ENCODE measurements at places on chromosomes 16 and 17.
A peak's percentile ranks its signal among the peaks of the same experiment; 100 is the strongest.

- DNase-seq: no peak
Observed at GRCh38 chr16:87733190-87733589, 32.6 kb downstream of the KLHDC4 start.

GRCh38 chr16:17368951-17369350 is 101.8 kb downstream of the XYLT1 start:
- DNase-seq: no peak

- no peak for DNase-seq
Observed at GRCh38 chr16:73717266-73717974, 579.2 kb upstream of the PSMD7 start.

DNA sequence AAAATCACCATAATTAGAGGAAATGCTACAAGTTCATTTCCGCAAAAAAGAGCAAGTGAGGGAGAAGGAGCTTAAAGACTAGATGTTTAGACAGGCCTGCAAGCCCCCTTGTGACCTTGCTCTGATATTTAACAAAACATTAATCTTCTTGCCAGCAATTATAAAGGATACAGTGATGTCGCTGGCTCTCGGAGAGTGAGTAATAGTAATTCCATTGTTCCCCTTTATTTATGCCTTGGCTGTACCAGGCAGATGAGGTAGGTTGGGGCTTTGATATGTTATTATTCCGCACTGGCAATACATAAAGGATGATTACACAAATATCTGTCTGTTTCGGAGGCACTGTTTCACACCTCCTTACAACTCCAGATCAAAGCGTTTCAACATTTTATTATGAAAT is 204.8 kb upstream of the SALL1 start:
- no peak for DNase-seq

GRCh38 chr17:76888661-76889060 is 20.5 kb downstream of the MGAT5B start:
- no peak for DNase-seq

DNA sequence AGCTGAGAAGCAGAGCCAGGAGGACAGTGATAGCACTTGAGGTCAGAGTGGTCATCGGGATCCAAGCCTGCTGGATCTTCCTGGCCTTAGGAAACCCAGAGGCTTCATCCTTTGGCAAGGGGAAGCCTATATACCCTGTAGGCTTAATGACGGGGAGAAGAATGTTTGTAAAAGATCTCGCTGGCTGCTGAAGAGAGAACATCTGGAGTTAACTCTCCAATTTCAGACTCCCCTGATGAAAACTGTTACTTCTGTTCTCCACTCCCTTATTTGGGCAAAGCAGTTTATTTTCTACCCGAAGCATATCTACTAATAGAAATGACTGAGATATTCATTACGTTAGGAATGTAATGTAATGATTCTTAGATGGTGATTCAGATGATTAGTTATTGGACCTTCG is 487.0 kb downstream of the CDH13 start:
- no peak for DNase-seq

DNA sequence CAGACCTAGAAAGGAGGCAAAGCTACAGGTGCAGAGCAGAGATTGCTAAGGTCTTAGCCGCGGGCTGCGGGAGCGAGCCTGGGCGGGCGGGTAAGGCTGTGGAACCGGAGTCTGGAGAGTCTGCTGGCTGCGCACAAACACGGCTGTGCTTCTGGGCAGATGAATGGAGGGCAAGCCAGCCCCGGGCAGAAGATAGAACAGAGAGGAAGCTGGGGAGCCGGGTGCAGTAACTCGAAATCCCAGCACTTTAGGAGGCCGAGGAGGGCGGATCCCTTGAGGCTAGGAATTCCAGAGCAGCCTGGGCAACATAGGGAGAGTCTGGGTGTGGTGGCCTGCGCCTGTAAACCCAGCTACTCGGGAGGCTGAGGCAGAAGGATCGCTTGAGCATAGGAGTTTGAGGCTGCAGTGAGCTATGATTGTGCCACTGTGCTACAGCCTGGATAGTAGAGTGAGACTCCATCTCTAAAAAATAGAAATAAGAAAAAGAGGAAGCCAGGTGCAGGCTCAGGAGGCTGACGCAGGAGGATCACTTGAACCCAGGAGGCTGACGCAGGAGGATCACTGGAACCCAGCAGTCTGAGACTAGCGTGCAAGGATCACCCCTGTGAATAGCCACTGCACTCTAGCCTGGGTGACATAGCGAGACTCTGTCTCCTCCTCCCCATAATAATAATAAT is 56.3 kb downstream of the PITPNC1 start:
- DNase-seq: no peak

DNA sequence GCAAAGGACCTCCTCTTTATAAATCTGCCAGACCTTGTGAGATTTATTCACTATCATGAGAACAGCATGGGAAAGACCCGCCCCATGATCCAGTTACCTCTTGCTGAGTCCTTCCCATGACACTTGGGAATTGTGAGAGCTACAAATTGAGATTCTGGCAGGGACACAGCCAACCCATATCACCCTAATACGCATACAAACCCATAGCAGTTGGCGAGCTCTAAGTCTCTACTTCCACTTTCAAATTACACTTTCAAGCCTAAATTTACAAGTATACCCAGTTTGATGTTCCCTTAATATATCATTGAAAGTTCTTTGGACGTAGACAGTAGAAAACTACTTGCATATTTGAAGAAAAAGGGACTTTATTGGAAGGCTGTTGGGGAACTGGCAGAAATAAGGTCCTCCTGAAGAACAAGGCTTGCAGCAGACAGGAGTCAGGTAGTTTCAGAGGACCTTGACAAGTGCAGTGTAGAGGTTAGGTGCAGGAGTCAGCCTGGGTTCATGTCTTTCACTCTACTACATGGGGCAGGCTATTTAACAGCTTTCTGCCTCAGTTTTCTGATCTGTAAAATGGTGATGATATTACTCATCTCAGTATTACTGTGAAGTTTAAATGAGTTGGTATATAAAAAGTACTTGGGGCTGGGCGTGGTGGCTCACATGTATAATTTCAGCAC is 107.9 kb upstream of the EEF2KMT start:
- DNase-seq: no peak

- DNase-seq: peak; percentile 18
Observed at GRCh38 chr16:5865236-5865635, 767.6 kb upstream of the EEF2KMT start.

DNA sequence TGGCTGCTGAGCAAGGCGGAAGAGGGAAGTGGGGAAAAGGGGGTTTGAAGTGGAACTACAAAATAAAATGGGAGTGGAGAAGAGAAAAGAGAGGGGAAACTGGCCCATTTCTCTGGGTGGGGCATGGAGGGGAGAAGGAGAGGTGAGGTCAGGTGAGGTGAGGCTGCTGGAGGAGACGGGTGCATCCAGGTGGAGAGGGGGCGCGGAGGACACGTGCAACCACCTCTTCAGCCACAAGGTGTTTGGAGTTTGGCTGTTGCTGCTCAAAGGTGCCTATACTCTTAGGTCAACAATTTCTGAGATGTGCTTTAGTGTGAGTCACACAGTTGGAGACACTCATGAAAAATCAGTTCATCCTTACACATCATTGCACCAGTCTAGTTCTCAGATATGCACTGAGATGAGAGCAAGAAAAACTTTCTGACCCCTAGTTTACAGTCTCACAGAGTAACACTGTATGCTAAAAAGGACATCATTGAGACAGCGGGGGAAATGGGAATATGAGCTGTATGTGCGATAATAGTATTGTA is 4.8 kb downstream of the SLC6A4 start:
- DNase-seq: no peak

GRCh38 chr16:86975445-86975844 is 341.7 kb downstream of the C16orf95 start:
- peak; percentile 70 for DNase-seq

DNA sequence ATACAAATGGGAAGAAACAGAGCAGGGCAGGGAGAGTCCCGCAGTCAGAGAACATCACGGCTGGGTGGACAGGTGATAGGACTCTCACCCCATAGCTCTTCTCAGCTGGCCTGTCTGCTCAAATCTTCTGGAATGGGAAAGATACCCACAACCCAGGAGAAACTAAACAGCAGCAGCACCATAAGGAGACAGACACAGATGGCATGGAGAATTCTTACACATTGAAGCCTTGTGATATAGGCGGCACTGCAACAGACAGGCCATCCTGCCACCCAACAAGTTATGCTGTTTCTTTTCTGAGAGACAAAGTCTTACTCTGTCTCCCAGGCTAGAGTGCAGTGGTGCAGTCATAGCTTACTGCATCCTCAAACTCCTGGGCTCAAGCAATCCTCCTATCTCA is 8.6 kb upstream of the ANKRD40CL start:
- no peak for DNase-seq

DNA sequence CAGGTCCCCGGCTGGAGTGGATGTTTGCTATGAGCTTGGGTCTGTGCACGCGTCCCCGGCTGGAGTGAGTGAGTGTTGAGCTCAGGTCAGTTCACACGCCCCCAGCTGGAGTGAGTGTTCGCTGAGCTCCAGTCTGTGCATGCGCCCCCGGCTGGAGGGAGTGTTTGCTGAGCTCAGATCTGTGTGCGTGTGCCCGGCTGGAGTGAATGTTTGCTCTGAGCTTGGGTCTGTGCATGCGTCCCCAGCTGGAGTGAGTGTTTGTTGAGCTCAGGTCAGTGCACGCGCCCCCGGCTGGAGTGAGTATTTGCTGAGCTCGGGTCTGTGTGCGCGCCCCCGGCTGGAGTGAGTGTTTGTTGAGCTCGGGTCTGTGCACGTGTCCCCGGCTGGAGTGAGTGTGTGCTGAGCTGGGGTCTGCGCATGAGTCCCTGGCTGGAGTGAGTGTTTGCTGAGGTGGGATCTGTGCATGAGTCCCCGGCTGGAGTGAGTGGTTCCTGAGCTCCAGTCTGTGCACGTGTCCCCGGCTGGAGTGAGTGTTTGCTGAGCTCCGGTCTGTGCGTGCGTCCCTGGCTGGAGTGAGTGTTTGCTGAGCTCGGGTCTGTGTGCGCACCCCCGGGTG is 284.2 kb downstream of the SNX29 start:
- peak; percentile 38 for DNase-seq

- peak; percentile 81 for DNase-seq
Observed at GRCh38 chr17:57622683-57623433, 122.2 kb downstream of the CCDC182 start.

DNA sequence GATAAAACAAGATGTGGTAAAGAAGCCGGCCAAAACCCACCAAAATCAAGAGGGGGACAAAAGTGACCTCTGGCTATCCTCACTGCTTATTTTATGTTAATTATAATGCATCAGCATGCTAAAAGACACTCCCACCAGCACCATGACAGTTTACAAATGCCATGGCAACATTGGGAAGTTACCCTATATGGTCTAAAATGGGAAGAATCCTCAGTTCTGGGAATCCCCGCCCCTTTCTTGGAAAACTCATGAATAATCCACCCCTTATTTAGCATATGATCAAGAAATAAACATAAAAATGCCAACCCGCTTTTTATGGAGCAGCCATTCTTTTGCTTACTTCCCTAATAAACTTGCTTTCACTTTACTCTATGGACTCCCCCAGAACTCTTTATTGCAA is 25.6 kb downstream of the CMTR2 start:
- DNase-seq: no peak

GRCh38 chr17:17613708-17614114 is 22.2 kb upstream of the PEMT start:
- peak; percentile 74 for DNase-seq

DNA sequence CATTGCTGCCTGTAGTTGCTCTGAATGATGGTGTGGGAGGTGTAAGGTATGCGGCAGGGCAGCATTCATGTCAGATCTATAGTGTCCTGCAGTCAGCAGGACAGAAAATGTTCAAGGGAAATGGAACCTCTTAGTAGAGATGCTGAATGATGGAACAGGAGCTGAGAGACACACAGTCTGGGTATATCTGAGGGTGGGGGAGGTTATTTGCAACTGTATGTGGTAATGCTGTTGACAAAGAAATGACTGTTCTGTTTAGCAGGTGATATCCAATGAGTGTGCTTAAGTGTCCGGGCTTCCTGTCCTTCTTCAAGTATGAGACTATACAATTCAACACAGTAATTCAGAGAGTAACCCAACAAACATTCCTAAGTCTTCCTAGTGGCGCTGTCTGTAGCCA is 46.6 kb downstream of the STH start:
- no peak for DNase-seq

DNA sequence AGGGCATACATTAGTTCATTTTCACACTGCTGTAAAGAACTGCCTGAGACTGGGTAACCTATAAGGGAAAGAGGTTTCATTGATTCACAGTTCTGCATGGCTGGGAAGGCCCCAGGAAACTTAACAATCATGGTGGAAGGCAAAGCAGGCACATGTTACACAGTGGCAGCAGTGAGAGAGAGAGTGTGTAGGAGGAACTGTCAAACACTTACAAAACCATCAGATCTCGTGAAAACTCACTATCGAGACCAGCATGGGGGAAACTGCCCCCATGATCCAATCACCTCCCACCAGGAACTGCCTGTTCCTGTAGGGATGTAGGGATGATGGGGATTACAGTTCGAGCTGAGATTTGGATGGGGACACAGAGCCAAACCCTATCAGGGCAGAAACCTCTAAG is 17.2 kb downstream of the NUBP1 start:
- no peak for DNase-seq

GRCh38 chr17:39935909-39936308 is 8.4 kb downstream of the LRRC3C start:
- no peak for DNase-seq

DNA sequence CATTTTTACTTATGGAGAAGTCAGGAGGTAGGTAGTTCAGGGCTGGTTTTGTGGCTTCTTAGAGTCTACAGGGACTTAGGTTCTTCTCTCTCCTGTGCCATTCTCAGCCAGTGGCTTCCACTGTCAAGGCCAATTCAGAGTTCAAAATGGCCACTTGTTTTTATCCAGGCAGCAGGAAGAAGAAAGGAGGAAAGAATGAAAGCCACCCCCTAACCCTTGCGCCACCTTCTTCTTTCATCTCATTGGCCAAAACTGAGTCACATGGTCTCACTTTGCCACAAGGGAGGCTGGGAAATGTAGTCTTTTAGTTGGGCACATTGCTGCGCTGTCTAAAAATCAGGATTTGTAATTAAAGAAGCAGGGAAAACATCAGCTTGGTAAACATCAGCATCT is 60.8 kb upstream of the MED9 start:
- DNase-seq: peak; percentile 70

DNA sequence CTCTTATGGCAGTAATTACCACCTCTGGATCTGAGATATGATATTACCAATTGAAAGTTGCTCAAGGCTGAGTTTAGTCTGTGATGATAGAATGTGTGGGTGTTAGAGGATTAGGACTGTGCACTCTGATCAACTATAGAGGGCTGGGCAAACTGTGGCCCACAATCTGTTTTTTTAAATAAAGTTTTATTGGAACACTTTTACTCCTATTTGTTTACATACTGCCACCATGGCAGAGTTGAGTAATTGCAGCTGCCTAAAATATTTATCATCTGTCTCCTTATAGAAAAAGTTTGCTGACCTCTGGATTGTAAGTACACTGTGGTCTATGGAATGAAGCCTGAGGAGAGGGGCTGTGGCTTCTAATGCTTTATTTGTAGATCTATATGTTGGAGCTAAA is 71.5 kb upstream of the N4BP1 start:
- DNase-seq: no peak

- no peak for DNase-seq
Observed at GRCh38 chr16:55732496-55732895, 76.7 kb downstream of the SLC6A2 start.

- no peak for DNase-seq
Observed at GRCh38 chr16:88596483-88596882, 26.3 kb downstream of the ZC3H18 start.

- DNase-seq: no peak
Observed at GRCh38 chr17:16975744-16976625, 4.1 kb upstream of the TNFRSF13B start.

All from renal cortical epithelial cell (primary cell).